ENCODE measurements at places on chromosomes 2 and 18.
A peak's percentile ranks its signal among the peaks of the same experiment; 100 is the strongest.

DNA sequence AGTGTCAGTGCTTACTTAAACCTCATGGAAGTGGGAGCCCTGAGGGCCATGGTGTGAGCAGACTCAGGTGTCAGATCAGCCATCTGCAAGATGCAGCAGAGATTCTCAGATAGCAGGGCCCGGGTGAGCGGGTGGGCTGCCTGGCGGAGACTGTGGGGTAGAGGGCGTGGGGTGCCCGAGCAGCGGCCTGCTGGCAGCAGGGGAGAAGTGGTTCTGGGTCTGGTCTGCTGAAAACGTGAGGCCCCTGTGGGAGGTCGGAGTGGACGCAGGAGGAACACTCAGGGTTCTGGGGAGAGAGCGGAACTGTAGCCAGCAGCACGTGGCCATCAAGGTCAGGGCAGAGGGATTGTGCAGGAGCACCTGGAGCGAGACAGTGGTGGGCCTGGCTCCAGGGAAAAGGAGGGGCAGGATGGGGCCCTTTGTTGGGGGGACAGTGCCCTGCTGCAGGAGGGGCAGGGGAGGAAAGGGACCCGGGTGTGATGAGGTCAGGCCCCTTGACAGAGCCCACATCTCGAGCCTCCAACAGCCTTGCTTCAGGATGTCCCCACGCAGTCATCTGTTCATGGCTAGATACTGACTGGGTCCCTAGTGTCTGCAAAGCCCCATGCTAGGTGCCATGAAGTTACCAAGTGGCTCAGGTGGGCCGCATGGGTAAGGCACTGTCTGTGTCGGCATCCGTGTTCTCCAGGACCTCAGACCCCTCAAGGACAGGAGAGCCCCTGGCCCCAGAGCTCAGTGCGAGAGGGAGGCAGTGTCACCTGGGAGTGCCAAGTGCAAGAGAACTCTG is 2.7 kb upstream of the ESPNL start:
- no peak for DNase-seq

- no peak for DNase-seq
Observed at GRCh38 chr2:241211276-241211675, 22.8 kb downstream of the ANO7 start.

- DNase-seq = no peak
Observed at GRCh38 chr2:138718405-138718804, 61.8 kb downstream of the NXPH2 start.

- no peak for DNase-seq
Observed at GRCh38 chr2:210318486-210318885, 3.5 kb upstream of the MYL1 start.

GRCh38 chr2:115234737-115235136 is 792.3 kb downstream of the DPP10 start:
- DNase-seq = no peak

DNA sequence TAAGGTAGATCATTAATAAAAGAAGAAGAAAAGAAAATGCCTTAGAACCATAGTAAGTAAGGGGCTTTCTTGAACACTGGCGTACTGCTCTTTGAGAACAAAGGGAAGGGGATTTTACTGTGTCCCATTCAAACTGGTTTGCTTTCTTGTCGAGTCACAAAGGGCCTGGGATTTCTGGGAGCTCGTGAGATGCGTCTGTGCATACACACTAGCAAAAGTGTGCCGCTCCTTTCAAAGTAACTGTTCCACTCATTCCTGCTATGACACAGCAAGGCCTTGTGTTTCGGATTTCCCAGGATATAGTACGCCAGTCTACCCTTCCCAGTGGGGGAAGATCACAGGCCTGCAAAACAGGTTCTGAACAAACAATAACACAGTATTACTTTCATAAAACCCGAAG is 93.0 kb downstream of the KCTD18 start:
- no peak for DNase-seq

- DNase-seq = no peak
Observed at GRCh38 chr18:22318745-22319407, 98.8 kb downstream of the CTAGE1 start.

GRCh38 chr18:23284629-23285028 is 149.3 kb downstream of the CABLES1 start:
- DNase-seq = no peak

DNA sequence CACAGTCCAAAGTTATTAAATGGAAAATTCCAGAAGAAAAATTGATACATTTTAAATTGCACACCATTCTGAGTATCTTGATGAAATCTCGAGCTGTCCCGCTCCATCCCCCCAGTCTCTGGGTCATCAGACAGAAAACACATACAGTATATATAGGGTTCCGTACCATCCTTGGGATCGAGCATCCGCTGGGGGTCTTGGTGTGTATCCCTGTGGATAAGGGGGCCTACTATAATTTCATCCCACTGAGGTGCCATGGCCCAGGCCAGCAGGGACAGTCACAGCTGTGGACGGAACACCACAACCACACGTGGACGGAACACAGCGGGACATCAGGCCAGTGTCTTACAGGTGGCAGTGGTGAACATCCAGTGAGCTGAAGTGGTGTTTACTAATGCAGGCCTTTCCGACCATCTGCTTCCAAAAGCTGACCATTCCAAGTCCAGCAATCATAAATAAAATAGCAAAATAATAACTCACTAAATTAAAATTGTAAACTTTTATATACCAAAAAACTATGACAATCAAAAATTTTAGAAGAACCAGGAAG is 14.0 kb downstream of the TWIST2 start:
- no peak for DNase-seq

DNA sequence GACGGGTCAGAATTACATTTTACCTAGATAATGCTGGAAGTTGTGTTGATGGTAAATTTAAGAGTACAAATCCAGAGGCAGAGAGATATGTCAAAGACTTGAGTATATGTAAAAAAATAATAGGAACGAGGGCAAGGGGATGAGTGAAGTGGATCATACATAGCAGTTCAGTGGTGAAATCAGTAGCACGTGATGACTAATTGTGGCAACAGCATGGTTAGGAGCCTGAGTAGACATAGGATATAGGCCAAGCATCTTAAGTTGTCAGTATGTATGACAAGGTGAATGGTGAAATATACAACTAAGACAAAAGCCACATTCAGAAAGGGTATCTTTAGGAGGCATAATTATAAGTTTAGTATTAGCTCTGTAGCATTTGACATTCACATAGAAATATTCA is 826.5 kb upstream of the PIK3C3 start:
- DNase-seq = no peak

DNA sequence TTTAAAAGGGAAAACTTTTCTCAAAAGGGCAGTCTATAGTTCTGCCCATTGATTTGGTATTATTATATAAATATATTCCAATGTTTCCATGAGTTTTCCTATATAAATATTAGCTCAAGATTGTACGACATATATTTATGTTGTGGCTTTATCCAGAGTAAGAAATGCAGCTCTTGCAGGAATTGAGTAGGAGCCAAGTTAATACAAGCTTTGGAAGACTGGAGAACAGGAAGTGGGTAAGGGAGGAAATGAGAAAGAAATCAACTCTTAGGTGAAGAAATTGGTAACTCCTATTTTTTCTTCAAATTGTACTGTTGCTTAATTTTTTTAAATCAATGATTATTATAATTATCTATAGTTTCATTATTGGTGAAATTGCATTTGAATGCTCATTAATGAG is 105.4 kb upstream of the FAM117B start:
- DNase-seq = no peak

DNA sequence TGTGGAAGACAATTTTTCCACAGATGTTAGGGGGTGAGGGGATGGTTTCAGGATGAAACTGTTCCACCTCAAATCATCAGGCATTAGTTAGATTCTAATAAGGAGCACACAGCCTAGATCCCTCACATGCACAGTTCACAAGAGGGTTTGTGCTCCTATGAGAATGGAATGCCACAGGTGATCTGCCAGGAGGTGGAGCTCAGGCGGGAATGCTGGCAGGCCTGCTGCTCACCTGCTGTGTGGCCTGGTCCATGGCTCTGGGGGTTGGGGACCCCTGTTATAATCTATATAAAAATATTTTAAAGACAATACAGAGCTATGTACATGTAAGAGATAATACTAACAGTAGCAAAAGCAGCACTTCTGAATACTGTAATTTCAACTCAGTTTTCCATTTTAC is 19.2 kb downstream of the CWC22 start:
- no peak for DNase-seq

GRCh38 chr2:223668302-223668998 is 66.3 kb upstream of the SCG2 start:
- no peak for DNase-seq

DNA sequence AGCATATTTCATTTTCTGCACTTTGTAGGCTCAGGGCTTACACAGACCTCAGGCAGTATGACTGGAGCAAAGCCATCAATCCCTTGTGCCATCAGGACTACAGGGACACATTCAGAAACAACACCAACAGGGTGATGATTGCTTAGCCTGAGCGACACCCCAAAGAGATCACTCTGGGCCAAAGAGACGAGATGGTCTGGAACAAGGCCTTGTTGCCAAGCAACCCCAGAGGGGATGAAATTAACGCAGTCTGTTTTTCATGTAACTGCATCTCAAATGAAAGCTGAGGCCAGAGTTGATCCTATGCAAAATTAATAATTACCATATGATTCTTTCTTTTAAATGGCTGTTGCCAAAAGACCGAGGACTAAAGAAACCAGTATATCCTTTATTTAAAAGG is 20.2 kb upstream of the B3GNT2 start:
- DNase-seq = no peak

DNA sequence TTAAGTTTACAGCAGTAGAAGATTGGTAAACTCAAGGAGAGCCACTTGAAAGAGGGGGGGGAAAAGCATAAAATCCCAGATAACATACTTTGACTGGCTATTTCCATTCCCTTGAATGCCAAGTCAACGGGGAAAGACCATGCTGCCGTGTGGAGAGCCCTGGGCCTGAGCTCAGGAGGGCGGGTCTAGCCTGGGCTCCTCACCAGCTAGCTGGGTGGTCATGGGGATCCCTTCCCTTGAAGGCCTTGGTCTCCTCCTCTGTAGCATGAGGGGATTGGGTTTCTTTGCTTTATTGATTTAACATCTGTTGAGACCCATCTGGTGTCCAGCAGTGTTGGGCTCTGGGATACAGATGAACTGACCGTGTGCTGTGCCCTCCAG is 35.0 kb downstream of the TEX51 start:
- DNase-seq = no peak

- DNase-seq = no peak
Observed at GRCh38 chr2:100239486-100240210, 82.7 kb downstream of the LONRF2 start.

DNA sequence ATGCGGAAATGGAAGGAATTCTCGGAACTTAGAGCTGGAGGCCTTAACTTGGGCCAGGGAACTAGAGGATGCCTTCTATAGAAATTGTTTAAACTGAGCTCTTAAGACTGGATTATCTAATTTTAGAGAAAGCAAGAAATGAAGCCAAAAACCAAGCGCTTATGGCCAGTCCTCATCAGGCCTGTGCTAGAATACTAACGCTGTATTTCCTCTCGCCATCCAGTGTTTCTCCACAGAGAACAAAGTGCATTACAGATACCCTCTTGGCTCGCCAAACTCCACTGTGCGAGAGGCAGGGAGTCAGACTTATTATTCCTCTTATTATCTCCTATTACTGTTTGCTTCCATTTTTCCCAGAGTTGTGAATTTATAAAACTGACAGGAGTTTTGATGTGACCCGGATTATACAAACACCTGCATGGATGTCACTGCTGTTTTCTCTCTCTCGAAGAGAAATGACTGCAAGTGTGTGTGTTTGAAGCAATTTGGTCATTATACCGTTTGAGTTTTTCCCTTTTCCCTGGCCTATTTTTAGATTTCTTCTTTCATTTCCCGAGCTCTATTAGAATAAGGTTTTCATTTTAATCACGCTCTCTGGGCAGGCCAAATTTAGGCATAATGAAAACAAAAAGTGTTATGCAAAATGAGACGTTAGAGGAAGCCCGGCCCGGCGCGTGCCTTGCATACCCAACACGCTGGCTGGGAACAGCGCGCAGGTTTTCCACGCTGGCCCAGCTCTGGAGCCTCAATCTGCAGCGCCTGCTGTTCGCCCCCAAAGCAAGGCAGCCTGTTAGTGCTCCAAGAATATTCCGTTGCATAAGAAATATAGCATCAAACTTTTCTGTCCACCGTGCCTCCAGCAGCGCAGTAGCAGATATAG is 103.3 kb downstream of the ALK start:
- DNase-seq = no peak

DNA sequence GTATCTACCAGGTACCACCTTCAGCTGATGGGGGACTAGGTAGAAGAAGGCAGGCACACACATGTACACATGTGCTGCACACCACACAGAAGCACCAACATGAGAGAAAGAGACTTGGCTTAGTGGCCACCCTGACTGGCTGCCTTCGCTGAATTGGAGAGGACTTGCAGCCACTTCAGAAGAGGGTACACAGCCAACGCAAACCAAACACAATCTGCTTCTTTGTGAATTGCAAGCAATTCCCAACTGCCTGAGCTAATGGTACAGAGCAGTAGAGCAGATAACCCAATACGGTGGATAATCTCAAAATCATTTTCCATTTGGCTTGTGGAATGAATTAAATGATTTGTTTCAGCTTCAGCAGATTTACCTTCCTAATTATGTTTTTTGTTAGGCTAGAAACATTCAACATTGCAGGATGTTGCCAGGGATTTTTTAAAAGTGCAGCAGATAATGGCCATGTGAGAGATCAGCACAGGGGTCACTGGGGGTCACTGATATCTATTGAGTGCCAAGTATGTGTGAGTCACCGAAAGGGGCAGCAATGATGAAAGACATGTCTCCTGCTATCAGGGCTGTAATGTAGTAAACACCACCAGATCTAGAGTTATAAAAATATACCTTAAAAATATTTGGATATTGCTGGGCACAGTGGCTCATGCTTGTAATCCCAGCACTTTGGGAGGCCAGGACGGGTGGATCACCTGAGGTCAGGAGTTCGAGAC is 652.6 kb downstream of the BCL11A start:
- DNase-seq = no peak

- DNase-seq = peak; percentile 6
Observed at GRCh38 chr2:190678444-190679162, 29.7 kb downstream of the NAB1 start.

DNA sequence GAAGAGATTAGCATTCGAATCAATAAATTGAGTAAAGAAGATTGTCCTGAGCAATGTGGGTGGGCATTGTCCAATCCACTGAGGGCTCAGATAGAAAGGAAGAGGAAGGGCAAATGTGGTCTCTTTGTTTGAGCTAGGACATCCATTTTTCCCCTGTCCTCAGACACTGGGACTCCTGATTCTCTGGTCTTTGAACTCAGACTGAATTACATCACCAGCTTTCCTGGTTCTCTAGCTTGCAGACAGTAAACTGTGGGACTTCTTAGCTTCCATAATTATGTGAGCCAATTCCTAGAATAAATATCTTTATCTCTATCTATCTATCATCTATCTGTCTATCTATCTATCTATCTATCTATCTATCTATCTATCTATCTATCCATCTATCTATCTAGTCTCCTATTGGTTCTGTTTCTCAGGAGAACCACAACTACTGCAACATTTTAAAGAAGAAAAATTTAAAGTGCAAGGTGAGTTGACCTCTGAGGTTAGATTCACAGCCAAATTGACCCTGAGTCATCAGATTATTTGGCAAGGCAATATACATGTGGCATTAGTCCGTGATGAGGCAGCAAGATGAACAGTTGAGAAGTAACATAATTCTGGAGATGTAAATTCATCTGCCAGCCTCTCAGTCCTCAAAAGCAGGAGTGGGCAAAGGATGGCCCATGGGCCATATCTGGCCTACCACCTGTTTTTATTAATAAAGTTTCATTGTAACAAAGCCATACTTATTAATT is 191.4 kb downstream of the PDE11A start:
- DNase-seq = no peak

GRCh38 chr2:46351098-46351749 is 54.0 kb downstream of the EPAS1 start:
- DNase-seq = no peak
